Esophagus mucosa (tissue), 1 donor: ENCODE measurements at places on chromosomes 1 and 21. TPM values are rescaled to one million over a fixed set of nuclear protein-coding genes. Genes with fewer than 3 reads are reported as not detected.

Gene S100A10
- 1,355 TPM for total RNA-seq

Gene TSHB
- not detected for total RNA-seq

Gene OR2G6
- not detected for total RNA-seq

Gene C1orf50
- total RNA-seq = 6.1 TPM

Gene PRDX6
- total RNA-seq = 161 TPM

Gene DNALI1
- total RNA-seq = 0.16 TPM

Gene AQP10
- not detected for total RNA-seq

Gene PODN
- total RNA-seq = 2.6 TPM

Gene TRIM45
- total RNA-seq = 1.8 TPM

Gene OR2L5
- not detected for total RNA-seq

Gene SLC9C2
- total RNA-seq = 0.12 TPM

Gene NPR1
- total RNA-seq = 1.8 TPM

Gene KCNE1
- 0.28 TPM for total RNA-seq

Gene MAP10
- total RNA-seq = 0.72 TPM

Gene TP73
- total RNA-seq = 5.2 TPM

Gene LIX1L
- total RNA-seq = 4.3 TPM

Gene PIGR
- 35.4 TPM for total RNA-seq

Gene RNF19B
- 45.3 TPM for total RNA-seq

Gene SLC5A9
- total RNA-seq = not detected

Gene ST3GAL3
- 5.5 TPM for total RNA-seq

Gene GSTM1
- not detected for total RNA-seq

Gene MMEL1
- total RNA-seq = 2.3 TPM

Gene KDM5B
- 67.4 TPM for total RNA-seq

Gene KIF17
- total RNA-seq = 0.60 TPM

Gene COL9A2
- 0.64 TPM for total RNA-seq

Gene LAPTM5
- total RNA-seq = 9.1 TPM

Gene KCNN3
- total RNA-seq = 0.28 TPM

Gene RGS18
- 0.52 TPM for total RNA-seq

Gene CCDC181
- not detected for total RNA-seq

Gene MAP3K21
- total RNA-seq = 2.6 TPM

Gene VAMP3
- total RNA-seq = 76.0 TPM

Gene ATP1A4
- total RNA-seq = not detected

Gene EPHA2
- total RNA-seq = 146 TPM

Gene BACE2
- total RNA-seq = 39.6 TPM

Gene SV2A
- total RNA-seq = 0.20 TPM

Gene TRAPPC3
- 65.0 TPM for total RNA-seq

Gene EFNA1
- total RNA-seq = 40.9 TPM

Gene LIN28A
- not detected for total RNA-seq

Gene C1QTNF12
- total RNA-seq = 3.9 TPM

Gene UTS2
- not detected for total RNA-seq

Gene TRABD2B
- 0.64 TPM for total RNA-seq

Gene NPL
- 11.5 TPM for total RNA-seq

Gene SLAMF9
- 0.28 TPM for total RNA-seq

Gene ZNF692
- total RNA-seq = 16.6 TPM

Gene SLFNL1
- 0.08 TPM for total RNA-seq

Gene GSTM5
- total RNA-seq = 0.36 TPM

Gene LIPI
- total RNA-seq = not detected

Gene TMEM61
- total RNA-seq = 1.4 TPM

Gene HPDL
- total RNA-seq = 1.6 TPM

Gene TMEM125
- 10.8 TPM for total RNA-seq

Gene KCNJ15
- 15.5 TPM for total RNA-seq

Gene MROH9
- total RNA-seq = not detected

Gene ACTRT2
- total RNA-seq = not detected

Gene TMPRSS3
- 0.32 TPM for total RNA-seq

Gene KTI12
- 5.4 TPM for total RNA-seq

Gene LCK
- total RNA-seq = 1.00 TPM
